Stimulated activated CD4-positive, alpha-beta T cell treated with anti-CD3 and anti-CD28 coated beads, Interleukin-1b, Interleukin-23, amount 100 ng/mL, for 24 hours (primary cell): ENCODE measurements at places on chromosomes 2 and 18.

- DNase-seq, result no peak
These were observed 37.5 kb upstream of the SERPINB2 start for GRCh38 chr18:63850020-63850419.

GRCh38 chr2:191289049-191289448 is 43.8 kb downstream of the MYO1B start:
- no peak for DNase-seq

DNA sequence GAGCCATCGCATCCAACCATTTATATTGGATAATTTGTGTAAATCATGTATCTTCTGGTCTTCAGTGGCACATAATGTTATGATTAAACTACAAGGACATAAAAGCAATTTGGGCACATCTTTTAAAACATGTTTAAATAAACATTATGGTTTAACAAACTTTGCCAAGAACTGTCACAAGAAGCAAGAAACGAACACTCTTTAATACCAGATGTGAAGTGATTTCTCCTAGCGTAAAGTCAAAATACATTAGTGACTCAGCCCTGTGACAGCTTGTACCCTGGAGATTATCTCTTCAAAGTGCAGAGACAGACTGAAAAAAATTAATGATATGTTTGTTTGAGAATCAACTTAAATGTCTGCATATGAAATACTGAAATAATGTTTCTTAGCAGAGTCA is 39.9 kb downstream of the DSEL start:
- DNase-seq, result no peak

GRCh38 chr2:206790311-206790935 is 25.0 kb downstream of the FASTKD2 start:
- no peak for DNase-seq

DNA sequence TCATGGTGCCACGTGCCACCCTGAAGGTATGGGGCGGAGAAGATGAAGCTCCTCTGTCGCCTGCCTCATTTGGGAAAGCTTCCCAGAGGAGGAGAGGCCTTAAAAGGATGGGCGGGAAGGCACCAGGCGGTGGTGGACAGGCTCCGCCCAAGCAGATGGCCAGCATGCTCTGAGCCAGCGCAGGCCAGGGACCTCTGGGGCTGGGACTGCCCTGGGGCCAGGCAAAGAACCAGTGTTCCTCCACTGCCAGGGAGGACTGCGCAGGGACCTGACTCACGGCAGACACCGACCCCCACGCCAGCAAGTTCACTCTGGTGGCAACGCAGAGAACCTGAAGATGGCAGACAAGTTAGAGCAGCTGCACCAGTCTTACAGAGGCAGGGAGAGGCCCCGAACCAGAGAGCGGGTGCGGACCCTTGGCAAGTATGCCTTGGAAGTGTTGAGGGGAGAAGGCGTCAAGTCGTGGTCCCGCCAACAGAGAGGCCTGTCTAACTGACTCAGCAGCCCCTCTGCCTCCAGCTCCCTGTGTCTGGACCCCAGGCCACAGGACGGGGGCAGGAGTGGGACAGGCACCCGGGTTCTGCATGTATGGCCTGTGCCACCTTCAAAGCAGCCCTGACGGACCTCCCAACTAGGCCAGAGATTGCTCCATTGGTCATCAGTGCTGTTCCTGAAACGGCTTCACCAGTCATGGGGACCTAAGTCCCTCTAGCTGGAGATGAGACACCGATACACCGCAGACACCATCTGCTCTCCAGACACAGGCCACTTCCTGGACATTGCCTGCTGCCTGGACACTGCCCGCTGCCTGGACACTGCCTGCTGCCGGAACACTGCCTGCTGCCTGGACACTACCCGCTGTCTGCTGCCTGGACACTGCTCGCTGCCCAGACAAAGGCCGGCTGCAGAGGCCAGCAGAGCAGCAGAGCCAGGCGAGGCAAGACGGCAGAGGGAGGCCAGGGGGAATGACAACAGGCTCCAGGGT is 124.7 kb downstream of the HDAC4 start:
- no peak for DNase-seq
